Activated CD4-positive, alpha-beta T cell treated with anti-CD3 and anti-CD28 coated beads, Interleukin-2, amount 50 U/mL, for 24 hours (primary cell): ENCODE measurements at places on chromosomes 7 and 10.

GRCh38 chr10:24701447-24701846, 22.2 kb downstream of the ARHGAP21 start:
- no peak for DNase-seq

DNA sequence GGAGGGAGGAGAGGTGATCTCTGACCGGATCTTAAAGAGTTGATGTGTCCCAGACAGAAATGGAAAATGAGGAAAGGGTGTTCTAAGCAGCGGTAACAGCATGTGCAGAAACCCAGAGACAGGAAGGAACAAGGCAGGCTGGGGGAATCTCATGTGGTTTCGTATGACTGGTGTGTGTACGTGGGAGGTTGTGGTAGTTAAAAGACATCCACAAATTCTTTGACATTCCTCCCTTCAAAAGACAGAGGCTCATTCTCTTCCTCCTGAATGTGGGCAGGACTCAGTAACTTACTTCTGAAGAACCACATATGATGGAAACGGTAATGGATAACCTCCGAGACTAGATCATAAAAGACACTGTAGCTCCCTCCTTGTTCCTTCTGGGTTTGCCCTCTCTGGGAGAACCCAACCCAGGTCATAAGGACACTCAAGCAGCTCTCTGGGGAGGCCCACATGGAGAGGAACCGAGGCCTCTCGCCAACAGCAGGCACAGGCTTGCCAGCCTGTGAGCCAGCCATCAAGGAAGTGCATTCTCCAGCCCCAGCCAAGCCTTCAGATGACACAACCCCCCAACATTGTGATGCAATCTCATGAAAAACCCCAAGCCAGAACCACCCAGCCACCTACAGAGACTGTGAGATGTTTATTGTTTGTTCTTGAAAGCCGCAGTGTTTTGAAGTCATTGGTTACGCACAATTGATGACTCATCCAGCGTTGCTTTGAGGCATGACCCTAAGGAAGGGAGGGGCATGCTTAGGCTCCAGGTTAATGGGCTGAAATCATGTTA, 116.0 kb downstream of the SLIT1 start:
- no peak for DNase-seq

GRCh38 chr7:99133766-99134564, 9.9 kb downstream of the SMURF1 start:
- DNase-seq, result no peak

DNA sequence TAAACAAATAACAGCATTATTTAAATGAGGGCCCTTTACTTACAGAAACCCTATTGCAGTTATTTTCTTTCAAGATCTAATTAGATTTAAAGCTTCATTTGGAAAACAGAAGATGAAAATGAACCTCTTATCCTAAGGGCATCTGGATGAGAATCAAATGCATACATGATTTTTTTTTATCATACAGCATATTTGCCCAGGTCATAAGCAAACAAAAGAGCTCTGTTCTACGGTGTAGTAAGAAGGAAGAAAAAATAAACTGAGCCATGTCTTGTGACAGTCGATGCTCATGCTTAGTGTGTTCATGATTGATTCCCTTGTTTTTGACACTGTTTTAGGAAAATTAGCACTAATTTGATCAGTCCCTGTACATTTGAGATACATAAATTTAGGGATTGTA, 202.6 kb upstream of the RNF32 start:
- DNase-seq, result no peak

- DNase-seq, result no peak
Observed at GRCh38 chr10:128566361-128566968, 440.2 kb upstream of the MKI67 start.

- no peak for DNase-seq
Observed at GRCh38 chr7:18530224-18531179, 35.0 kb downstream of the HDAC9 start.

DNA sequence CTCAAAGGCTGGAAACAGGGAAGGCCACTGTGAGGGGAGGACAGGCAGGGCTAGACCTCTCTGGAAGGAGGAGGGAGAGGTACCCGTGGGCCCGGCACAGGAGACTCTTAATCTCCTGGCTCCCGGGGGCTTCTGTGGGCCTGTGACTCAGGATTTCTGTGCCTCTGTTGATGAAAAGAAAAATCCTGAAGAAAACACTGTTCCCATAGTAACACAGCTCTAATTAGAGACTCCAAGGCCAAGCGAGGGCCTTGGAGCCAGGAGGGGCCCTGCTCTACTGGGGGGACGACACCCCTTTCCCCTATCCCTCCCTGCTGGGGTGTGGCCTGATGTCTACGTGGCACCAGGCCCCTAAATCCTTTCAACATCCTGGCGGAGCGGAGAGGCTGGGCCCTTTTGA, 174.1 kb upstream of the TNRC18 start:
- DNase-seq, result no peak

- peak; percentile 50 for DNase-seq
Observed at GRCh38 chr7:77696643-77697534, 630 bp downstream of the RSBN1L start.

DNA sequence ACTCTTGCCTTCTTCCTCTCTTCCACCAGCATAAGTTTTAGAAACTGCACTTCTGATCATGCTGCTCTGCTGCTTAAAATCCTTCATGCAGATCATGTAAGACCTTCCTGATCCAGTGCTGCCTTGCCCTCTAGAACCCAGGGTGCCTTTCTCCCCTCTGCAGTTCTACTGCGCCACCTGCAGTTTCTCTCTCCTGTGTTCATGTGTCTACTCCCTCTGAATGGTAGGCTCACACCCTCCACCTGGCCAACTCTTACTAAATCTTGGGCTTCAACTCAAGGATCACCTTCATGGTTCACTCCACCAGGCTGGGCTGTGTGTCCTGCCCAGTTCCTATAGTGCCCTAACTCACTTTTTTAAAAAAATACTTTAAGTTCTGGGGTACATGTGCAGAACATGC, 174.6 kb upstream of the ITGB1 start:
- no peak for DNase-seq

DNA sequence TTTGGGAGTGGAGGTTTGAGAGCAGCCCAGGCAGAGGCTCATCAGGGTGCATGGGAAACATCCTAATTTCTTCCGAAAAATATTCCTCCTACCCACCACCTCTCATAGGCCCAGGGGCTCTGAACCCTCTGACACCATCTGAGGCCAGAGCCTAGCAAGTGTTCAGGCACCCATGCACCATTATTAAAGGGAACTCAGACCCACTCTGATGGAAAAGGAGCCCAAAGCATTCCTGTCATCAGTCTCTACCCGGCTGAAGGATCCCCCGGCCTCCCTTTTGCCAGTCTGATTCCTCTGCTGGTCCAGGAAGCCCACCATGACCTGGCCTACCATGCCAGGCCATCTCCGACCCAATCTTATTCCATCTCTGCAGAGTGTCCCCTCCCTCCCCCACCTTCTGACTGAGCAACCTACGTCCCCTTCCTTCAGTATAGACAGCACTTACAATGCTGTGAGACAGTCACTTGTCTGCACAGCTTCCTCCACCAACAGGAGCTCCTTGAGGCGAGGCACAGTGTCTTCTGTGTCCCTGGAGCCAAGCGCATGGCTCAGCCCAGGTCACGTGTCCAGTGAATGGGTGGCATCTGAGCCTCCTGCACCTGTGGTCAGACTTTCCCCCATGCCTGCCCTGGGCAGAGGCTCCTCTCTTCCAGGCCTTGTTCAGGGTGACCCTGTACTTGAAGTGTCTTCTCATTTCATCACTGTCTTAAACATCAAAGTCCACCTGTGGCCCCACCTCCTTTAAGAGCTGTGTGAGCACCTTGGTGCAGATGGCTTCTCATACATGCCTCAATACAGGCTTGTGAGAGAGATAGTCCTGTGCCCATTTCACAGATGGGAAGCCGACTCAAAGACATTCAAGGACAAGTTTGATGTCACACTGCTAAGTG, 889 bp upstream of the GPR15LG start:
- no peak for DNase-seq

DNA sequence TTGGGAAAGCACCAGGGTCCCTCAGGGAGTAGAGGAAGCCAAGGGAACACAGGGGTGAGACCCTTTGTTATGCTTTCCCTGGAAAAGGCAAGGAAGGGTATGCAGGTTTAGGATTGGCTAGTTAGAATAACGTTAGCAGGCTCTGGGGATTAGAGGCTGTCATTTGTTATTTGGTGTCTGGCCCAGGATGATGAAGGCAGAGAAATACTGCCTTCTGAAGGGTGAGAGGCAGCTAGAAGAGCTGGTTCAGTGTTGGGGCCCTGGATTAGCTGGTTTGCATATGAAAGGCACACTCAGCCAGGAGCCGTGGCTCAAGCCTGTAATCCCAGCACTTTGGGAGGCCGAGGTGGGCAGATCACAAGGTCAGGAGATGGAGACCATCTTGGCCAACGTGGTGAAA, 3.0 kb upstream of the PILRA start:
- no peak for DNase-seq

- no peak for DNase-seq
Observed at GRCh38 chr7:1749351-1749863, 79.3 kb downstream of the ELFN1 start.

GRCh38 chr10:4595719-4596319, 230.2 kb upstream of the AKR1E2 start:
- no peak for DNase-seq

GRCh38 chr7:40802497-40802896, 667.7 kb downstream of the SUGCT start:
- no peak for DNase-seq

DNA sequence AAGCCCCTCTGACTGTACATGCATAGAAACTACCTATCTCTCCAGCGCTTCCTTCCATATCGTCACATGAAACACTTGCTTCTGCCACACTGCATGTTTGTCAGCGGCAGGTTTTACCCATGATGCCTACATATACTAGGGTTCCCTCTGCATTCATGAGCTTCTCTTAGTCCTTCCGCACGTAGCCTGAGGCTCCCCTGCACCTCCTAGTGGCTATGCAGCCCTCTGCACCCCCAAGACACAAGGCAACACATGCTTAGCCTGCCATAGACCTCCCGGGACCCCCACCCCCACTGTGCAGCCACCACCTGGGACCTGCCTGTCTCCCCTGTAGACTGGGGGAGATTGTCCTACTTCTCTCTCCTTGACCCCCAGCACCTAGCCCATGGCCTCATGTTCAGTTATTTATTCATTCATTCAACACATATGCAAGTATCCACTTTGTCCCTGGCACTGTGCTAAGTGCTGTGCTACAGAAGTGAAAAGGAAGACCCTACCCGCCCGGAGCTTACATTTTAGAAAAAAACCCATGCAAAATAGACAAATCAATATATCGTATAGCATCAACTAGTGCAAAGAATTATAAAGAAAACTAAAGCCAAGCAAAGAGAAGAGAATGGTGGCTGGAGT, 23.5 kb downstream of the TMEM273 start:
- DNase-seq, result no peak

GRCh38 chr7:11584406-11585031, 247.5 kb downstream of the THSD7A start:
- no peak for DNase-seq

- no peak for DNase-seq
Observed at GRCh38 chr7:114519240-114519639, 104.6 kb downstream of the FOXP2 start.

GRCh38 chr7:129875745-129876411, 76.9 kb downstream of the UBE2H start:
- no peak for DNase-seq

DNA sequence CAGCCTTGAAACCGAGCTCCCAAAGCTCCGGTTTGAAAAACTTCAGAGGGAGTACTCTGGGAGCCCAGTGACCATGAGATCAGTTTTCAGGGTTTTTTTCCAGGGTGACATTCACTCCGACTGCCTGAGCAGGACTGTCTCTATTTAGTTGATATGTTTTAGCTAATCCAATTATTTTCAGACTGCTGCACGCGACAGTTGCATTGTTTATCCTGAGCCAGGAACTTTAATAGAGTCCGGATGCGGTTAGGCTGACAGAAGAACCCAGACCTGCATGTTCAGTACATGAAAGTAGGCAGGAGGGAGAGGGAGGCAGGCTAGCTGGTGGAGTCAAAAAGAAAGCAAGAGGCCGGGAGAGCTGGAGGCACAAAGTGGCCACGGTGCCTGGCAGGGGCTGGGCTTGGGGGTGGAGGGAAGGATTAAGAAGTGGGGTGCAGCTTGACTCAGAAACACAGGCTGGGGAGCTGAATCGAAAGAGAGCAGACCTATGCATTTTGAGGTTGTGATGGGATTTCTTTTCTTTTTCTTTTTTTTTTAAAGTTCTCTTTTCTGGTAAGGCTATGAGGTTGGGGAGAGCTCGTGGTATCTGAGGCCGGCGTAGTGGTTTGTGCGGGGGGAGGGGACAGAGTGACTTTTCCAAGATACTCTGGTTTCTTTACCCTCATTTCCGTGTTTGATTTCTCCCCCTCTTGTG, 5.7 kb downstream of the GATA3 start:
- DNase-seq, result no peak
